Iris pigment epithelial cell (primary cell): ENCODE measurements at places on chromosomes 13 and 19.

GRCh38 chr19:42596391-42597072, 1.8 kb upstream of the CEACAM8 start:
- peak; percentile 8 for DNase-seq

GRCh38 chr19:14915116-14915515, 26.2 kb upstream of the OR7C2 start:
- DNase-seq: no peak

DNA sequence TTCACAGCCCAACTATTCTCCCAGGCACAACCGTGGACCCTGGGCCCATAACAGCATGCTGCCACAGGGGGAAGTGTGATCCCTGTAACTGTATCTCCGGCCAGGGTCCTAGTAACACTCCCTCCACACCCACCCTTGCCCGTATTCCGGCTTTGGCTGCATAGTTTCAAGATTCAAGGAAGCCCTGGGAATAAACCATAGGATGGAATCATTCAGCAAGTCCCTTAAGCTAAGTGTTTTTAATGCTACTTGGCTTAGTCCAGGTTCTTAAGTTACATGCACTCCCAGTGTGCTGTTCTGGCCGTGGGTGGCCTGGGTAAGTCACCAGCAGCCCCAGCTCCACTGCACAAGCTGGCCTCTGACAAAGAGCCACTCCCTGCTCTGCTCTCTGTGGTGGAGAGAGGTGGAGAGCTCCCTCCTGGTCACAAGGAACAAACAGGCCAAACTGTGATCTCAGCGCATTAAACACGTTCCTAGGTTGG, 532.4 kb upstream of the SGCG start:
- DNase-seq: no peak

GRCh38 chr13:21675095-21675991, 4.5 kb downstream of the FGF9 start:
- no peak for DNase-seq

- DNase-seq: peak; percentile 18
Measured at GRCh38 chr19:13164343-13165161, 14.3 kb downstream of the IER2 start.

GRCh38 chr13:99214232-99214631, 13.6 kb downstream of the UBAC2 start:
- no peak for DNase-seq

GRCh38 chr13:75661443-75661842, 25.3 kb downstream of the LMO7 start:
- no peak for DNase-seq

- no peak for DNase-seq
Measured at GRCh38 chr19:46660551-46661019, 397 bp downstream of the DACT3 start.

DNA sequence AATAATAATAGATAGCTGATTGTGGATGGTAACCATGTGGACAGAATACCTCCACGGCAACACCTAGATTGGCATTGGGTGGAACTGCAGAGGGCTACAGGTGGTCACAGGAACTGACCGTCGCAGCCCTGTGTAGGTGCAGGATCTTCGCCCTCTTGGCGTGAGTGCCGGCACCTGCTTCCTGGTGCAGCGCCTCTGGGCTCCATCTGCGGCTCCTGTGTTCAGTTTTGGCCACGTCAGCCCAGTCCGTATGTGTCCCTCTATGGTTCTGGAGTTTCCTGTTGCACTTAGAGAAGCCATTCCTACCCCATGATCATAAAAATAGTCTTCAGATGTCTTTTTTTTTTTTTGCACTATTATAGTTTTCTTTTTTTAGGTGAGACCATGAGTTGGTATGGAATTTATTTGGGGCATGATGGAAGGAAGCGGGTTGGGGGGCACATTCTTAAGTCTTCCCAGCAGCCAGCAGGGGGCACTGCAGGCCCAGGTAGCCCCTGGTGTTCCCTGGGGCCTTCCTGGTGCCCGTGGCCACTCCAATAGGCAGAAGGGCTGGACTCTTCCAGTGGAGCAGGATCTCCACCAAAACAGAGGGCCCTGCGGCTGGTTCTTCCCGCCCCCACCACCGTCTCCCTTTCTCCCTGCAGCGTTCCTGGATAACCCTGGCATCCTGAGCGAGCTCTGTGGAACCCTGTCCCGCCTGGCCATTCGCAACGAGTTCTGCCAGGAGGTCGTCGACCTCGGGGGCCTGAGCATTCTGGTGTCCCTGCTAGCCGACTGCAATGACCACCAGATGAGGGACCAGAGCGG, 10.1 kb upstream of the SLC25A42 start:
- DNase-seq: peak; percentile 34

- peak; percentile 23 for DNase-seq
Measured at GRCh38 chr19:45069056-45069455, 7.2 kb downstream of the ZNF296 start.

DNA sequence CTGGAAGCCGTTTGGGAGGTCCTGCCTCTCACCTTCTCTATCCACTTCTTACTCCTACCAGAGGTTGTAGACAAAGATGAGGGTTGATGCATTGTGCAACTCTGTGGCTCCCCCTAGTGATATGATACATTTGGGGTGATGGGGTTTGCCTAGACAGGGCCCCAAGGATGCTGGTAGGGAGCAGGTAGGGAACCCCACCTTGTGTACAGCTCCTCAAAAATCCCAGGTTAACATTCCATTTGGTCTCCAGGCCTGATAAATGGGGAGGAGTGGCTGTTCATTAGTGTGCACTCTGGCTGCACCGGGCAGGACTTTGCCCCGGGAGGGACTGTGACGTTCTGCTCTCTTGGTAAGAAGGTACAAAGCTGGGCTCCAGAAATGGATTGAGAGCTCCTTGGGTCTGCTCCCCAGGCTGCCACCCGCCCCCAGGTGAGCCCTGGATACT, 19.2 kb downstream of the SIGLEC8 start:
- peak; percentile 23 for DNase-seq

DNA sequence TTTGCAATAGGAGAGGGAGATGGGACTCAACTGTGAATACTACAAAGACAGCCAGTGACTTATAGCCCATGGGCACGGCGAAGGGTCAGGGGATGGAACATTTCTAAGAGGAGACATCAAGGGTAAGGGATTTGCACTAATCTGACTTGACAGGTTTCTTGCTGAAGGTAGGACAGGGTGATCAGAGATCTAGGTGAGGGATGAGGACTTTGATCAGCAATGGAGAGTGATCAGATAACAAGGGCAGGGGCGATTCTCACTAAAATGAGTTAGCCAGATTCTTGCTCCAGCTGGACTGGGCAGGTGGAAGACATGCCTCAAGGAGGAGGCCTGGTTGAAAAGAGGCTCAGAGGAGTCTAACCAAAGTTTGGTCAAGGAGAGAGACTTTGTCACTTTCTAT, 209.2 kb downstream of the SLC7A1 start:
- no peak for DNase-seq

DNA sequence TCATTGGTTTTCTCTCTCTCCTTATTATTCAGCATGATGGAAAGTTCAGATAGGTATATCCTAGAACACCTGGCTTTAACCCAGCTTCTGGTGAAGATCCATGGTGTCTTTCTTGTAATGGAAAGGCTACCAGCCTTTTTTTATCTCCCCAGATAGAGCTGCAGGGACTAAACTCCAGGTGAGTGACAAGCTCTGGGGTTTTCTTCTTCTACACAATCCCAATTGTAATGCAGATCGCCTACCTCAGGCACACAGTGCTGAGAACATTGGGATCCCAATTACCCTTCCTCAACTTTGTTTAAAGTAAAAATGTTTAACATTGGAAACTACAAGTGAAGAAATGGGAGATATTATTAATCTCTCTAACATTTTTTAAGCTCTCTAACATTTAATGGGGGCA, 1851.7 kb downstream of the PCDH9 start:
- no peak for DNase-seq

- no peak for DNase-seq
Measured at GRCh38 chr19:35229601-35230000, 1.1 kb upstream of the FAM187B start.

GRCh38 chr19:56333506-56333905, 18.9 kb upstream of the ZSCAN5A start:
- peak; percentile 59 for DNase-seq

- no peak for DNase-seq
Measured at GRCh38 chr13:34868733-34869132, 73.3 kb upstream of the NBEA start.

DNA sequence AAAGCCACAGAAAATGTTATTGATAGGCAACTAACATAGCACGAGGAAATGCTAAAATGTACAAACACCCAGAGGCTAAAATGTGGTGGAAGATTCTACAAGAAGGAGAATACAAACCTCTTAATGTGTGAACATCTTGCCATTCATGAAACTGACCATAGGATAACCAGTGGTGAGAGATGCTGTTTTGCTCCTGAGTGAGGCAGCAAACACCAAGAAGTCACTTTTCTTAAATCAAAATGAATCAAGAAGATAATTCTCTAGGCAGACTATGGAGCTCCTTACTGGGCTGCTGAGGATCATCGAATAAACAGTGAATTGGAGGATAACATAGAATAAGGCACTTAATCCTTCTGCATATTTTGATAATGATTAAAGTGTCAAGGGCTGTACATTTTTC, 375.4 kb upstream of the SLITRK6 start:
- no peak for DNase-seq

GRCh38 chr13:97944396-97945029, 9.0 kb upstream of the IPO5 start:
- peak; percentile 65 for DNase-seq
